Left lung (tissue), 14 donors: ENCODE measurements at places on chromosomes 3 and 15. TPM values are rescaled to one million over a fixed set of nuclear protein-coding genes. Genes with fewer than 3 reads are reported as not detected.

DNA sequence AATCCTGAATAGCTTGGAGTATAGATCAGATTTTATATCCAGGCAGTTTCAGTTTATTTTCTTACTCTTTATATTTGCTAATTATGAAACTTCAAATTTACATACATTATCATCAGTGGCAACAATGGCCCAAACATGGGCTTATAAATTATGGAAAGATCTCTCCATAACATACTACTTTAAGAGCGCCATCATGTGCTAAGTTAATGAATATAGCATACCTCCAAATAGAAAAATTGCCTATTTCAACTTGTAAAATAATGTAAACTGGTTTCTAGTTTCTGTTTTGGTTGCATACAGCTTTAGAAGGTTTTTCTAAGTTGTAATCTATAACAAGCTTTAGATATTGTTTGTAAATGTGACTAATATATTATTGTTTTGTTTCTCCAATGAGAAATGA is 531.3 kb upstream of the UBE2E2 start:
- no peaks in the 10 kb centered on the region for H3K27me3 ChIP-seq
- DNase-seq: no peak
- no peaks in the 10 kb centered on the region for H3K36me3 ChIP-seq
- H3K4me3 ChIP-seq: no peak overlapping the region
- no peaks in the 10 kb centered on the region for H3K4me1 ChIP-seq

DNA sequence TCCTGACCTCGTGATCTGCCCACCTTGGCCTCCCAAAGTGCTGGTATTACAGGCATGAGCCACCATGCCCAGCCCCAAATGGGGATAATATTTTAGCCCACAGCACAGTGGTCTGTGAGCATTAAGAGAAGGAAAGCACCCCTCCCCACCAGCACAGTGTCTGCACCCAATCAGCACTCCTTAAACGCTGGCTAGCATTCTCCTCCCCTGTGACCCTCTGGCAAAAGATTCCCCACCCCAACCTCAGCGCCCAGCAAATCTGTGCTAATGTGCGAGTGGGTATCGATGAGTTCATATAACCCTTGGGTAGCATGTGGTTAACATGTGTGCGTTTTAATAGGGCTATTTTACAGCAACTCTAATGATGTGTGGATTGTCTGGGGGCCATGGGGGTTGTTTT is 18.3 kb upstream of the EPHB3 start:
- DNase-seq: no peak
- no peak overlapping the region for H3K27ac ChIP-seq
- H3K4me1 ChIP-seq: no peaks in the 10 kb centered on the region
- no peaks in the 10 kb centered on the region for H3K36me3 ChIP-seq
- no peak overlapping the region for H3K4me3 ChIP-seq

Gene CPN2
- total RNA-seq: not detected

- no peaks in the 10 kb centered on the region for H3K36me3 ChIP-seq
- no peak overlapping the region for H3K4me3 ChIP-seq
- H3K27me3 ChIP-seq: no peaks in the 10 kb centered on the region
- H3K4me1 ChIP-seq: no peaks in the 10 kb centered on the region
Measured at GRCh38 chr3:45272032-45272810, 46.1 kb upstream of the TMEM158 start.

- H3K36me3 ChIP-seq: no peaks in the 10 kb centered on the region
- no peak overlapping the region for H3K4me3 ChIP-seq
- no peaks in the 10 kb centered on the region for H3K27me3 ChIP-seq
- DNase-seq: no peak
- no peaks in the 10 kb centered on the region for H3K4me1 ChIP-seq
- H3K27ac ChIP-seq: no peak overlapping the region
Measured at GRCh38 chr15:33433821-33434220, 123.1 kb downstream of the RYR3 start.

Gene HACD3
- 51.1 TPM for total RNA-seq

DNA sequence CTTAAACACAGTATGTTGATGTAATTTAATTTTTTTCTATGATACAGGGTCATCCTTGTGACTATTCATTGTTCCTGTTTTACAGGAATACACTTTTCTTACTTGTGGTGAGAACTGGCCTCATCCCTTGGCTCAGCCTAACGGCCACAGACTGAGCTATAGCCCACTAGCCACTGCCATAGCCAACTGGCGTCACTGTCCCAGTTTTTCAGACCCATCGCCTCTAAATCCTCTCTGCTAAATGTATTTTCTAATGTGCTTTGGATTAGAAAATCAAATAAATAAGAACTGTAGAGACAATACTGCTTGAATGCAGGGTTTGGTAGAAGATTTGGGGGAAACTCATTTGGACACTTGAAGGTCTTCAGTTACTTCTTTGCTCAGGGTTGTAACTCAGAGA is 113.1 kb downstream of the TIGIT start:
- no peak overlapping the region for H3K27ac ChIP-seq
- peaks cover 5% of the 10 kb centered on the region for H3K4me1 ChIP-seq
- H3K27me3 ChIP-seq: no peaks in the 10 kb centered on the region

- no peaks in the 10 kb centered on the region for H3K27me3 ChIP-seq
- no peak for DNase-seq
- no peak overlapping the region for H3K27ac ChIP-seq
- H3K36me3 ChIP-seq: no peaks in the 10 kb centered on the region
Measured at GRCh38 chr3:151412989-151413388, 28.4 kb upstream of the P2RY12 start.

GRCh38 chr15:61390138-61390537 is 161.0 kb upstream of the RORA start:
- H3K4me1 ChIP-seq: no peaks in the 10 kb centered on the region
- DNase-seq: no peak
- no peaks in the 10 kb centered on the region for H3K27me3 ChIP-seq
- H3K36me3 ChIP-seq: no peaks in the 10 kb centered on the region

GRCh38 chr3:29527246-29527645 is 246.4 kb downstream of the RBMS3 start:
- H3K27ac ChIP-seq: no peak overlapping the region
- DNase-seq: no peak
- no peaks in the 10 kb centered on the region for H3K36me3 ChIP-seq
- no peak overlapping the region for H3K4me3 ChIP-seq

DNA sequence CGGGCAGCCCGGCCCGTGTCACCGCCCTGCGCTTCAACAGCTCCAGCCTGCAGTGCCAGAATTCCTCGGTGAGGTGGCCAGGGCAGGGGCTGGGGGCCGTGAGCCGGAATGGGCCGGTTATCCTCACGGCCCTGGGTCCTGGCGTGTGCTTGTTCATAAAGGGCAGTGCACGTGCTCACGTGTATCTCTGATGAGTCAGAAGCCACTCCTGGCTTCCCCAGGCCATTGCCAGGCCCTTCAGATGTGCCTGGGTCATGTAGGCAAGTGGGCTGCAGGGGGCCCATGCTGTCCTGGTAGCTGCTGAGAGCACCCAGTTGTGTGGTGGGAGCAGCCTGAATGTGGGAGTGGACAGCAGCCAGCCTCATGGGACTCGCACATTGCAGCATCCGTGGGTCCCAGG is 29.2 kb downstream of the PLXNA1 start:
- H3K27ac ChIP-seq: no peak overlapping the region
- no peak overlapping the region for H3K4me3 ChIP-seq
- no peaks in the 10 kb centered on the region for H3K36me3 ChIP-seq
- H3K27me3 ChIP-seq: no peaks in the 10 kb centered on the region

DNA sequence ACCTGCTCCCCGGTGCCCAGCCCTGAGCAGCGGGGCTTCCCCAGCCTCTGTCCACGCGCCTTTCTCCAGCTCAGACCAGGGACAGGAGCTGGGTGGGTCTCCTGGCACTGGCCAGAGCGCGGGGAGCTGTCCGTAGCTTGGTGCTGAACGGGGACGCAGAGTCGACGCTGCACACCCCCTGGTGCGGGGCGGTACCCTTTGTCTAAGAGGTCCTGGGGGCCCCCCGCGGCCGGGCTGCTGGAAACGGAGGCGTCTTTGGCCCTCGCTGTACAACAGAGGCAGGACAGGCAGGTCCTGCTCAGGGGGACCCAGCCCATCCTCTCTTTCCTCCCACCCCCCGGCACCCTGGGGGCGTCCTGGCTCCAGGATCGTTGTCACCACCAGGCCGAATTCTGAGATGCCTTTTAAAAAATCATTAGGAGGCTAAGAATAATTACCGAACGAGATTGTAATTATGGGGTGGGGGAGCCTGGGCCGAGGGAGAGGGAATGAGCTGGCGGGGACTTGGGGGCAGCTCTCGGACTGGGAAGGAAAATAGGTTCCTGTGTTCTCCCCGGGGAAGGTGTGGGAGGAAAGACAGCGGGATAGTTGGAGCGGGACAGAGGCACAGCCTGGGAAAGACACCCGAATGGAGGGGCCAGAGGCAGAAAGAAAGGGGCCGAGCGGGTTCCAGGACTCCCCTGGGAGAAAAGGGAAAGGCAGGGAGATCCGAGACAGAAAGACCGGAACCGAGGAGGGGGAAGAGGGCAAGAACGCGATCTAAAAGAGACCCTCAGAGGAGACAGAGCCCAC is 4.1 kb upstream of the SKOR1 start:
- peaks cover 32% of the 10 kb centered on the region for H3K4me1 ChIP-seq
- no peak overlapping the region for H3K27ac ChIP-seq
- no peaks in the 10 kb centered on the region for H3K36me3 ChIP-seq
- no peak for DNase-seq

DNA sequence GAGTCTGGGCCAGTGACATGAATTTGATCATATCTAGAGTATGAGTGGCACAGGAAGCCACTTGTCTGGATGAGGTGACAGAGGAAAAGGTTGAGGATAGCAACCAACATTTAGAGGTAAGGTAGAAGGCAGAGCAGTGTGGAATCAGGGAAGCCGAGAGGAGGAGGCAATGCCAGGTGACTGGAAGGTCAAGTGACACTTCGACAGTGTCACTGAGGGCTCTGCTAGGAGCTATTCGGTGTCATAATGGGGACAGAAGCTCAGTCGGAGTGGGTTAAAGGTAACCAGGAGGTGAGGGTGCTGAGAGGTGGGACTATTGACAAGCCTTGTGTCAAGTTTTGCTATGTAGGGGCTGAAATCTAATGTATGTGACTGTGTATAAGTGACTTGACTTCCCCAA is 56.7 kb downstream of the IGF1R start:
- H3K27ac ChIP-seq: no peak overlapping the region
- H3K4me1 ChIP-seq: peaks cover 26% of the 10 kb centered on the region
- no peaks in the 10 kb centered on the region for H3K36me3 ChIP-seq
- DNase-seq: no peak
- no peaks in the 10 kb centered on the region for H3K27me3 ChIP-seq

DNA sequence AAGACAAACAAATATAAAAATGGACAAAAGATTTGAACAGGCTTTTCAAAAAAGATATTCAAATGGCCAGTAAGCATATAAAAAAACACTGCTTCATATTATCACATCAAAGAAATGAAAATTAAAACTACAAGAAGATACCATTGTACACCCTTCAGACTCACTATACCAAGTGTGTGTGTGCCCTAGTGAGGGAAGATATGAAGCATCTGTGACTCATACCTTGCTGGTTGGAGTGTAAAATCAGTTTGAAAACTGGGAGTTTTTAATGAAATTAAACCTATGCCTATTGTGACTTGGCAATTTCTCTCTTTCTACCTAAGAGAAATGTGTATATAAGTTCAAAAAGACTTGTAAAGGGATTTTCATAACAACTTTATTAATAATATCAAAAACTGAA is 23.5 kb upstream of the SLC15A2 start:
- H3K4me1 ChIP-seq: no peaks in the 10 kb centered on the region
- H3K36me3 ChIP-seq: no peaks in the 10 kb centered on the region
- H3K27ac ChIP-seq: no peak overlapping the region
- no peak for DNase-seq

Gene CADM2
- 0.16 TPM for total RNA-seq

DNA sequence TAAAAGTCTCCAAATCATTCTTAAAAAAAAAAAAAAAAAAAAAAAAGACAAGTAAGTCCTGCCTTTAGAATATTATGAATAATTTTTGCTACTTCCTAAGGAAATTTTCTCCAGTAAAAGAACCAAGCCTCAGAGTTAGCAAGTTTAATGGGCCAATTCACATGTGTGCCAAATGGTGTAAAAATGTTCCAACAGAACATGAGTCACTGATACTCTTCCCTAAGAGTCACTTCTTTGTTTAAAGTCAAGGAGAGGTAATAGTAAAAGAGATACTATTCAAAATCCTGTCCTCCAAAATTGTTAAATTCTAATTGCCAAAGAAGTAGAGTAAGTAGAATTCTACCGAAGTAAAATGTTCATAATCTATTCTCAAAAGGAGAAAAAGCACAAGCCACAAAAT is 17.7 kb upstream of the CPA3 start:
- H3K4me1 ChIP-seq: no peaks in the 10 kb centered on the region
- H3K27ac ChIP-seq: no peak overlapping the region
- no peak overlapping the region for H3K4me3 ChIP-seq
- no peaks in the 10 kb centered on the region for H3K36me3 ChIP-seq

Gene CASR
- 0.16 TPM for total RNA-seq

Gene LTK
- 1.8 TPM for total RNA-seq

DNA sequence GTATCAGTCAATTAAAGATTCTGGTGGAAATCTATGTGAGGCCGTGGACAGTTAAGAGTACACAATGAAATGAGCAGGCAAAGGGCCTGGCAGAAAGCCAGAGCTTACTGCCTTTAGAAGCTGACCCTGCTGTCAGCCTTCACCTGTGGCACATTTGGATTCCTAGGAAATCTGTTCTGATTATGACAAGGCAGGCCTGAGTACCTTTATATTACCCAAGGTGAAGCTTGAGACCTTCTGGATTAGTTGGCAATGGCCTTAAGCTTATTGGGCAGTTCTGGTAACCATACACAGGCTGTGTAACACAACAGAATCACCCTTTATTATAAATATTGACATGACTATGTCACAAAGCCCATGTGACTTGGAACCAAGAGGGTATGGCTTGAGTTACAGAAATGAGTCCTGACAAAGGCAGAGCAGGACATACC is 43.2 kb downstream of the NBEAL2 start:
- peak; percentile 28 for DNase-seq
- H3K27me3 ChIP-seq: no peaks in the 10 kb centered on the region
- H3K4me1 ChIP-seq: peaks cover 29% of the 10 kb centered on the region
- H3K27ac ChIP-seq: no peak overlapping the region
- H3K36me3 ChIP-seq: no peaks in the 10 kb centered on the region

Gene CORO2B
- 3.0 TPM for total RNA-seq

DNA sequence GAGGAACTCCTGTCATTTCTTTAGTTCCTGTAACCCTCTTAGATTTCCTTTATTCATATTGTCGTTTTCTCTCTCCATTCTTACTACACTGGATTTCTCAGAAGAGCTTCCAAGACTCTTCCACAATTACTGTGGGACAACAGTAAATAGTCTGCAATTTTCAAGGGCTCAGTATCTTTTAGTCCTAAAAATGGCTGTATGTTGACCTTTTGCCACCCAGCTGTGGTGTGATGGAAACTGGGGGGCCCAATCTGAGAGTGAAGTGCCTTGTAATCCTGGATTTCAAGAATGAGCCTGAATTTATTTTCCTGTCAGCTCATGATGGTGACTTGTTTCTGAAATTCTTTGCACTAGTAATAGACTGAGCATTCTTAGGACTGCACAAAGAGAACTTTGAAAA is 277.6 kb upstream of the RASGRP1 start:
- H3K27me3 ChIP-seq: no peaks in the 10 kb centered on the region
- H3K36me3 ChIP-seq: no peaks in the 10 kb centered on the region
- H3K27ac ChIP-seq: no peak overlapping the region
- H3K4me1 ChIP-seq: no peaks in the 10 kb centered on the region
- H3K4me3 ChIP-seq: no peak overlapping the region

Gene SLC2A2
- total RNA-seq: not detected

- H3K27ac ChIP-seq: no peak overlapping the region
- no peak for DNase-seq
- no peaks in the 10 kb centered on the region for H3K36me3 ChIP-seq
Measured at GRCh38 chr15:22780267-22780666, 6.2 kb upstream of the NIPA1 start.
